ENCODE measurements at places on chromosomes 7 and 10. TPM values are rescaled to one million over a fixed set of nuclear protein-coding genes. Genes with fewer than 3 reads are reported as not detected.

TAS2R60 gene
- total RNA-seq = not detected

HK1 gene
- 210 TPM for total RNA-seq

OR2A5 gene
- not detected for total RNA-seq

HMX3 gene
- not detected for total RNA-seq

TSPAN15 gene
- total RNA-seq = 8.3 TPM

OR2A42 gene
- not detected for total RNA-seq

OR2A12 gene
- total RNA-seq = not detected

CYP2C18 gene
- total RNA-seq = not detected

LRRD1 gene
- total RNA-seq = not detected

DNA sequence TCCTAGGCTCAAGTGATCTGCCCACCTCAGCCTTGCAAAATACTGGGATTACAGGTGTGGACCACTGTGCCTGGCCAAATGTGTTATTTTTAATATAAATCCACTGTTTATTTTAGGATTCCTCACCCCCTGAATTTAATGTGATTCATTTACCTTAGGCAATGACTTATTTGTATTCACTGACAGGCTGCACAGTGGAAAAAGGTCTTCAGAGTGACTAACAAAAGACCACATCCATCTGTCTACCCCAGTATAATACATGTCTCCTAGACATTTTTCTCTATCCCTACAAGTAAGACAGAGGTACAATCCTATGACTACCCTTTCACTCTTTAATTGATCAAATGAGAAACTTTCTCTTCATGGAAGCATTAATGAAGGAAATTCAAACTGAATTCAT lies 230.2 kb downstream of the AHR start:
- DNase-seq = no peak

GRCh38 chr7:38950309-38950708 lies 27.4 kb upstream of the POU6F2 start:
- no peak for DNase-seq

DNA sequence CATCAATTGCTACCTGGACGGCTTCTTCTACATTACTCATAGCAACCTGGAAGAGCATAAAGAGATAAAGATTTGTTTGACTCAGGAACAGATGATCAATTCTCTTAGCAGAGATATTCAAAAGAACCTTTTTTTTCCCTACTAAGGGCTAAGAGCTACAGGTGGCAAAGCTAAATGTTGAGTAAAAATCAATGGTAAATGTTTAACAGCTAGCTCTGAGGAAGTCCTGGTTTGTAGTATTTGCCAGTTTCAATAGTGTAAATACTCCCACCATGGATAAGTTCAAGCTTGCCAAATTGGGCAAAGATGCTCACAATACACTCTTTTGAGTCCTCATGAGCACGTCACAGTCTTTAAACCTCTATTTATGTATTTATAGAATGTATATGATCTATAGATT lies 64.0 kb downstream of the AKR1E2 start:
- no peak for DNase-seq

- no peak for DNase-seq
Observed at GRCh38 chr7:154647625-154648024, 355.3 kb downstream of the PAXIP1 start.

DNA sequence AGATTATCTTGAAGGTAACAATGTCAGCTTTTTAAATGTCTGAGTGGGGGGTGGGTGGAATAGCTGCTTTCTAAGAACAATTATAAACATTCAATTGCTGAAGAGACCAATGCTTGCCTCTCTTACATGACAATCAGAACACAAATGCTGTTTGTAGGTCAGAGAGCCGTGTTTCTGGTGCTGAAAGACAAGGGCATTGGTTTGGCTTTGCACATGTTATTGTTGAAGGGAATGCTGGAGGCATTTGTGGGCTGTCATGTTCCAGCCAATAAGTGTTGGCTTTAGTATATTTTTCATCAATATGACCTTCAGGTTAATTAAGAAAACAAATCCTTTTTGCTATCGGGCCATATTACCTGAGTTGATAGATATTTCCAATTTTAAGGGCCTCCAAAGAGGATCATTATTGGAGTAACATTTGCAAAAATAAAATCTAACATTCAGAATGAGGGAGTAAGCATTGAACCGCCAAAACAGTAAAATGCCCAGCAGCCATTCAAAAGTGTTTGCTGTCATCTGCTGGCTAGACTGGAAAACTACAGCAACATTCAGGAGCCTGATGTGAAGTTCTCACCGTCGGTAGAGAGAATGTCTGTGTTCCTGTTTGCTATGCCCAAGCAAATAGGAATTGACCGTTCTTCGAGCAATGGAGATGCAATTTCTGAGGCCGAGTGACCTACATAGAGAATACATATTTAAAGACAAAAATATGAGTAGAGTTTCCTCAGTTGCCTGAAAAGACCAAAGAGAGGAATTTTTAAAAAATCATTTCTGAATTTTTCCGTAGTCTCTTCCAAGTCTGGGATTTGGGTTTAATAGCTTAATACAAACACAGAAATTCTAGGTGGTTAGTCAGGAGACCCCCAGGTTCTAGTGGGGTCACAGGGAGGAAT lies 118.9 kb downstream of the APBB1IP start:
- DNase-seq = no peak

DNA sequence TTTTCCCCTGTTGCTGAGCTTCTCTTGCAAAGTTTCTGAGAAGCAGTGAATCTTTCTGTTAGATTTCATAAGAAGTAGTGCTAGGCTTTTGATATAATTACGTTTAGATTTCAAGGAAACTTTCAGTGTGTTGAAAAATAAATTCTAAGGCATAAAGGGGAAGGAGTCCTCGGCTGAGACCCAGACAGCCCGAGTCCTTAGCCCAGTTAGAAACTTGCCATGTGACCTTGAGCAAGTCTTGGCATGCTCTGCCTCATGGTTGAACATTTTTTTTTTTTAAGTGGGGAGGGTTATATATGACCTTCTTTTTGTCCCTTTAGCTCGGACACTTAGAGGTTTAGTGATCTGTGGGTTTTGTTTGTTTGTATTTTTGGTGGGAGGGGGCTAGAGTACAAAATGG lies 117.5 kb downstream of the TCF7L2 start:
- no peak for DNase-seq

DNA sequence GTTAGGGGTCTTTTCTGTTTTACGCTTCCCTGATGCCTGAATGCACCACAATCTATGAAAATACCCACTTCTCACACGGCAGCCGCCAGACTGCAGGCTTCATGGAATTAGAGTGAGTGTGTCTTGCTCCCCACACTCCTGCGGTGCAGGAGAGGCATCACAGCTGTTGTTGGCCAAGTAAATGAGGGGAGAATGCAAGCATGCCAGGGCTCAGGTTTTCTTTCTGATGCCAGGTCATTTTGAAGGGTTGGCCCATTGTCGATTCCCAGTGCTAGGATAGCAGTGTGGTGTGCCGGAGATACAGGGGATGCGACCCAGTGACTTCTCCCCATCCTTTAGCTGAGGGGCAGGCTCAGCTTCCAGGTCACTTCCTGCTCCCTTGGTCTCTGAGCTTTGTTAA lies 16.3 kb downstream of the CXCL12 start:
- no peak for DNase-seq

DNA sequence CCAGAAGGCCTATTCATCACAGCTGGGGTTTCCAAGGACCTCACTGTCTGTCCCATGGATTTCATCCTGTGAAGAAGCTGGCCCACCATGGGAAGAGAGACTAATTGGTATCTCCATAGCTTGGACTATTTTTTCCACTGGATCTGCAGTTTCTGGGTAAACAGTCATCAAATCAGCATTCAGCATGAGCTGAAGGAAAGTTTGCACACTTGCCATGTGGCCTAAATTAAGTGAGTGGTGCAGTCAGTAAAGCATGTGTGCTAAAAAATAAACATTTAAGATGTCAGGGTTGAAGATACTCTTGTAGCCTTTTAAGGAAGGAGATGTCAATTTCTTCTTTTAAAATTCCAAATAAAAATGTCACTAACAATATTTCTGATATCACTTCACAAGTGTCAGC lies 381.1 kb upstream of the ZMIZ1 start:
- no peak for DNase-seq

DNA sequence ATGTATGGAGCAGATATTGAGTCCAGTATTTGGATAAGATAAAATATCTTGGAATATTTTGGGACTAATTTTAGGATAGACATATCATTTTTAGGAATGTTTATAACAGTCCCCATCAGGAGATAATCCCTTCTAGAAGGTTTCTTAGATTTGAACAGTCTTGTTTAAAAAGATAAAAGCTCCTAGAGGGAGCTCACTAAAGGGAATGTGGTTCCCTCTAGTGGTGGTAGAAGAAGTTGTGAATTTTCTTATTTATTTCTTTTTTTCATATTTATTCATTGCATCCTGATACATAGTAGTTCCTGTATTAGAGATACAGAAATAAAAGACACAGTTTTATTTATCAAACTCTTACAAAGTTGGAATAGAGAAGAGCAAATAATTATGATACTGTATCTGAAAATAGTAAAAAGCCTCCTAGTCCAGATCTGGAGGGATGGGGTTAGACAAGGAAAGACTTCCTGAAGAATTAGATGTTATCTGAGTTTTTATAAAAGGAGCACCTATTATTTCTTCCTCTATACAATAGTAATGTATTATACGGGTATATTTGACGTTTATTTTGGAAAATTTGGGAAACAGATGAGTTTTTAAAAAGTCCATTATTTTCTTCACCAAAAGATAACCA lies 24.5 kb upstream of the KLF14 start:
- DNase-seq = no peak

DNA sequence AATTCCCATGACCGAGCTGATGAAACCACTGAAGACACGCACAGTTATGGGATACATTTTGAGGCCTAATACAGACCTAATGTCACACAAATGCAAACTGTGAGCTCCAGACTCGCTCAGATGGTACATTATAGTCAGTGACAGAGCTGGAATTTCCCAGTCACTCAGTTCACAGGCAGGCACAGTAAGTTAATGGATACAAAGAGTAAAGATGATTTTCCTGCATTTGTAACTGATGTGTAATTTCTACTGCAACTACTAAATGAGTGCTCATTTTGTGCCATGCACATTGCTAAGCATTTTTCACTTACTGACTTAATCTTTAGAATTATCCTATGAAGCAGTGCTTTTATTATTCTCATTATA lies 56.5 kb downstream of the ENO4 start:
- DNase-seq = no peak

DNA sequence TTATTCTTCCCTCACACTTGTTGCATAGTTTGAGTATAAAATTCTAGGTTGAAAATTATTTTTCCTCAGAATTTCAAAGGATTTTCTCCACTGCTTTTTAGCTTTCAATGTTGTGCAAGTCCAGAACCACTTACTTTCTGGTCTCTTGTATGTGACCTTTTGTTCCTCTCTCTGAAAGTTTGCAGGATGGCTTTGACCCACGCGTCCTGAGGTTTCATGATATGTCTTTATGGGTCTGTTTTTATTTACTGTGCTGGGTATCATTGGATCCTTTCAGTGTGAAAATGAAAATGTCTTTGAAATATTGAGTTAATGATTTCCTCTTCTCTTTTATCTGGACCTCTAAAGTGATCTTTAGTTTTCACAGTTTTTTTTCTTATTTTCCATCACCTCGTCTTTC lies 38.5 kb downstream of the C1GALT1 start:
- no peak for DNase-seq

- no peak for DNase-seq
Observed at GRCh38 chr7:82286096-82286797, 157.3 kb downstream of the CACNA2D1 start.

Data from left ventricle myocardium superior (tissue), 1 donor.